ENCODE measurements at places on chromosomes 12 and 14.

DNA sequence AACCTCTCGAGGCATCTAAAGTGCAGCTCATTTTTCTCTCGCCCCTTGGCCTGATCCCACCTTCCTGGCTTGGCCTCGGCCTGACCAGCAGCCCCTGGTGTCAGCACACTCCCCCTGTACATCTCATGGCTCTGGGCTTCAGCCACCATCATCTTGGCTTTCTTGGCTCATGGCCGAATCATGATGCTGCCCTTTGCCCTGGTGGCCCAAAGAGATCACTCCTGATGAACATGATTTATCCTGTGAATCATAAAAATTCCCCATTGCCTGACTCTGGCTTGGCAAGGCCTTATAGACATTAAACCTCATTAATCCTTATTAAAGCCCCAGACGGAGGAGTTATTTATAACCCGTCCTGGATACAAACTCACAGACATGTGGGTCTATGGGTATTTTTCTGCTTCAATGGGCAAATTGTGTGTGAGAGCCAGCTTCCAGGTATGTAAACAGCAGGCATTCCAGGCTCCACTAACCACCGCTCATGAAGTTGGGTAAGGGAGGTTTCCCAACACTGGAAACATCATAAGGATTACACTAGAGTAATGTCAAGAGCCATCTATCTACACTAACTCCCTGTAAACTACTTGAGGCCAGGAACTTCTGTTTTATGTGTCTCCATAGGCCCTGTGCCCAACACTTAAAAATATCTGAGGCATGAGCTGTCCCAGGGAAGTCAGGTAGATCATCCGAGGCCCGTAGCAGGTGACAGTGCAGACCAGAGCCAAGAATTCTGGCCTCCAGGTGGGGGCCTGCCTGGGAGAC is 171.2 kb downstream of the TTC8 start:
- DNase-seq: no peak

DNA sequence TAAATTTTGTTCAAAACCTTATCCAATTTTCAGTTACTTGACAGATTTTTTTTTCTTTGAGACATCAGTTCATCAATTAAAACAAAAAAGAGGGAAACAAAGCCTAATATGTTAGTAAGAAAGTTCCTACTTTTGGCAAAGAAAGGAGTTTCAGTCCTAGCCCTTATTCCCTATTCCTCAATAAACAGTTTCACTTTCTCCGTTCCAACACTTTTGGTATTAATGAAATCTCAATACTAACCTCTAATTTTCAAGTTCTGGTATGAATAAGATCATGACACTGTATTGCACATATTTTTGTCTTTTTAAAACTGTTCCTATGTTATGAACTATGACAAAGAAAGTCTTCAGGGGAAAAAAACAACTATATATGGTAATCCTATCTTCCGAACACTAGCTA is 48.4 kb downstream of the RPS6KA5 start:
- no peak for DNase-seq

GRCh38 chr14:55109836-55110235 is 19.2 kb upstream of the LGALS3 start:
- DNase-seq: no peak

GRCh38 chr12:67658486-67658885 is 9.9 kb downstream of the DYRK2 start:
- no peak for DNase-seq

GRCh38 chr12:17652436-17652835 is 437.6 kb downstream of the RERGL start:
- no peak for DNase-seq

GRCh38 chr14:26934151-26934550 is 336.3 kb upstream of the NOVA1 start:
- no peak for DNase-seq

GRCh38 chr14:33880330-33880729 is 70.5 kb downstream of the EGLN3 start:
- DNase-seq: no peak

GRCh38 chr12:68761901-68762630 is 16.1 kb downstream of the SLC35E3 start:
- DNase-seq: no peak

GRCh38 chr12:67792185-67792584 is 143.6 kb downstream of the DYRK2 start:
- no peak for DNase-seq

DNA sequence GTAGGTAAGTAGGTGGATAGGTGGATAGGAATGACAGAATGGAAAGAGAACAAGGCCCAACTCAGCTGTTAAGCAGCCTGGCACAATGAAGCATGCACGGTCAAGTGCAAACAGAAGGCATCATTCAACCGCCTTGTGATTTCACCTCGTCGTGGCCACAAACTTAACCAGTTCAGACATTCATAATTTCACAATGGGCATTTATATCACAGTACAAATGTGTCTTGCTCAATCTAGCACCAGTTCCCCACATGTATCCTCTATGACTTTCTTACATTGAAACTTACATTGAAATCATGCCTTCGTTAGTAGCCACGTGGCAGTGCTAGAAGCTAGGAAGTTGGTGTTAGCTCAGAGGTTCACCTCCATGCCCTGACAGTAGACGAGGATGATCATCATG is 207.5 kb downstream of the ETV6 start:
- no peak for DNase-seq

DNA sequence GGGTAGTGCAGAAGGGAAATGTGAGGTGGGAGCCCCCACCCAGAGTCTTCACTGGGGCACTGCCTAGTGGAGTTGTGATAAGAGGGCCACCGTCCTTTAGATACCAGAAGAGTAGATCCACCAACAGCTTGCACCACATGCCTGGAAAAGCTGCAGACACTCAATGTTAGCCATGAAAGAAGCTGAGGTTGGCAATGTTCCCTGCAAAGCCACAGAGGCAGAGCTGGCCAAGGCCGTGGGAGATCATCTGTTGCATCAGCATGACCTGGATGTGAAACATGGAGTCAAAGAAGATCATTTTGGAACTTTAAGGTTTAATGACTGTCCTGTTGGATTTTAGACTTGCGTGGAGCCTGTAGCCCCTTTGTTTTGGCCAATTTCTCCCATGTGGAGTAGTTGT is 468.4 kb upstream of the FOXG1 start:
- DNase-seq: no peak

GRCh38 chr12:92860521-92860920 is 68.6 kb downstream of the EEA1 start:
- DNase-seq: no peak

GRCh38 chr12:31989571-31990362 is 30.6 kb downstream of the RESF1 start:
- DNase-seq: no peak

DNA sequence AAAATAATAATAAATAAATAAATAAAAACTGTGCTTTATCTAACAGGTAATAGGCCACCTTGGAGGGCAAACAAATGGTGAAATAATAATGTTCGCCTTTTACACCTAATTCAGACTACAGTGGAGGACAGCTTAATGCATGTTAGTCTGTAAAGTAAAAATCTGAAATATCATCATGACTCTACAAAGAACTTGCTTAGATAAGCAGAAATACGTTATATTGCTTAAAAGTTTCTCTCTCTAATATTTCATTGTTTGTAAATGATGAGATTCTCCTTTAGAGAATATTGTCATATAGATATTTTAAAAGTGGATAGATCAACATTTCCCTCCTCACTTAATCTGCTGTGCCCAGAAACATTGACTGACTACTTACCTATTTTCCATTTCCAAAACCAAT is 98.7 kb upstream of the PDZRN4 start:
- no peak for DNase-seq

DNA sequence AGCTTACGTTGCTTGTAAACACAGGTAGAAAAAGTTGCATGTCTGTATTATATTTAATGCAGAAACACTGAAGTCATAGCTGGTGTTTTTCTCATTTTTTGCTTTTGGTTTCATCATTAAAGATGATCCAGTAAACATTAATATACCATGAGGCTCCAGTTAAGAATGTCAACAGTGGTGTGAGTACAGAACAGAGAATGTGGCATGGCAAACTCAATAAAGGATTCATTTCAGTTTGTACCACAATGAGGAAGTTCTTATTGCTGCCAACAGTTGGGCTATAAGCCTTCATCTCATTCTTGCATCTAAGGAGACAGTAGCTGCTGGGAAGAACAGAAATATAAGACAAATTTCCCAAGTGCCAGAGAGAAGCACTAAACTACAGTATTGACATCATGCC is 72.1 kb upstream of the ST8SIA1 start:
- DNase-seq: no peak

DNA sequence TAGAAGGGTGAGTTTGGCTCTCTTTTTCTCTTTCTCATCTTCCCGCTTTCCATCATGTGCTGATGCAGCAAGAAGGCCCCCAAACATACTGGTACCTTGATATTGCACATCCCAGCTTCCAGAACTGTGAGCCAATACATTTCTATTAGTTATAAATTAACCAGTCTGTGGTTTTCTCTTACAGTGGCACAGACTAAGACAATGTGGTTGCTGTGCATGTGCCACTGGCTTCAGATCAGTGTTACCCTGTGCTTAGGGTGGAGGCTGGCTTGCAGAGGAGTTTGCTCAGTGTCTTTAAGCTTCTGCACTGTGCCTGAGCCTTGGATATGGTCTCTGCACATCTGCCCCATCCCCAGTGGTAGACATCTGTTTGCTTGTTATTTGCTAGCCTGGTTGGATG is 5.5 kb downstream of the IFI27L2 start:
- no peak for DNase-seq

DNA sequence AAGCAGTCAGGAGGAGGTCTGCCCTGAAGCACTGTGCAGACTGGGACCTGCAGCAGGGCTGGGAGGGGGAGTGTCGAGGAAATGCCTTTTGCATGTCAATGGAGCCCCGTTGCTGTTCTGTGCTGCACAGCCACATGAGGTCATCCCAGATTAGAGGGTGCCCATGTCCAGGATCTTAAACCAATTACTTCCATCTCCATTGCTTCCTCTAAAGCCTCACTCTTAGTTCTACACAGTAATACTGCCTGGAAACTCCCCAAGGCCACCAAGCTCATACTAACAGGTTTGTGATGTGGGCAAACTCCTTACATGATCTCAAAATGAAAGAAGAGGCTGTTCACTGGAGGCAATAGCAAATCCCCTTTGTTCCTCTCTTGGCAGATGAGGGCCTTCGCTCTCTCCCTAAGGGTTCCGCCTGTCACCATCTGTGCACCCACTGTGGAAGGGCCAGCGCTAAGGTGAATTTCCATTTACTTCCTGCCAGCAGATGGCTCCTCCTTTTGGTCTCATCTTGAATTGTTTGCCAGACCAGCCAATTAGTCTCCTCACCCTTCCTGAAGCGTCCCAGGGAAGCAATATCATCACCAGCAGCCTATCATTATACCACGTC is 35.4 kb upstream of the LTA4H start:
- no peak for DNase-seq

- no peak for DNase-seq
Observed at GRCh38 chr12:41061192-41061591, 126.9 kb upstream of the PDZRN4 start.

DNA sequence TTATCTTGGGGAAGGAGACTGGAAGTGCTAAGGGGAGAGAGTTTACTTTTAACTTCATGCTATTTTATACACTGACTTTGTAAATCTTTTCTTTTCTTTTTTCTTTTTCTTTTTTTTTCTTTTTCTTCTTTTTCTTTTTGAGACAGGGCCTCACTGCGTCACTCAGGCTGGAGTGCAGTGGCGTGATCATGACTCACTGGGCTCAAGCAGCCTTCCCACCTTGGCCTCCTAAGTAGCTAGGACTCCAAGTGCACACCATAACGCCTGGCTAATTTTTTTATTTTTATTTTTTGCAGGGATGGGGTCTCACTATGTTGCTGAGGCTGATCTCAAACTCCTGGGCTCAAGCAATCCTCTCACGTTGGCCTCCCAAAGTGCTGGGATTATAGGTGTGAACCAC is 294.6 kb upstream of the PRICKLE1 start:
- no peak for DNase-seq

DNA sequence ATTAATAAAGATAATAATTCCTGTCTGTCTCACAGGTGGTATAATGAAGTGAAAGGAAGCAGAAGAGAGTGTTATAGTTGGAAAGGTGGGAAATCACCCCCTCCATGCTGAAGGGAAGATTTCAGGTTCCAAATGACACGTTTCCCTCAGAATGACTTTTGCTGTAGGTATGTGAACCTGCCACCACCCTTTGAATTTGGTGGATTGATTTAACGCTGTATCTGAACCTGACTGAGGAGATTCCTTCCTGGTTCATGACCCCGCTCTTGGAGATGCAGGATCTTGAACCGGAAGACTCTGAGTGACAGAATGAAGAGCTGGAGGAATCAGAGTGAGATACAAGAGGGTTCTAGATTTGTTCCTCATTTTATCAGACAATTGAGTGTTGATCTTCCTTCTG is 20.3 kb upstream of the EMP1 start:
- DNase-seq: no peak

- DNase-seq: no peak
Observed at GRCh38 chr12:88970740-88971139, 381.6 kb downstream of the DUSP6 start.

DNA sequence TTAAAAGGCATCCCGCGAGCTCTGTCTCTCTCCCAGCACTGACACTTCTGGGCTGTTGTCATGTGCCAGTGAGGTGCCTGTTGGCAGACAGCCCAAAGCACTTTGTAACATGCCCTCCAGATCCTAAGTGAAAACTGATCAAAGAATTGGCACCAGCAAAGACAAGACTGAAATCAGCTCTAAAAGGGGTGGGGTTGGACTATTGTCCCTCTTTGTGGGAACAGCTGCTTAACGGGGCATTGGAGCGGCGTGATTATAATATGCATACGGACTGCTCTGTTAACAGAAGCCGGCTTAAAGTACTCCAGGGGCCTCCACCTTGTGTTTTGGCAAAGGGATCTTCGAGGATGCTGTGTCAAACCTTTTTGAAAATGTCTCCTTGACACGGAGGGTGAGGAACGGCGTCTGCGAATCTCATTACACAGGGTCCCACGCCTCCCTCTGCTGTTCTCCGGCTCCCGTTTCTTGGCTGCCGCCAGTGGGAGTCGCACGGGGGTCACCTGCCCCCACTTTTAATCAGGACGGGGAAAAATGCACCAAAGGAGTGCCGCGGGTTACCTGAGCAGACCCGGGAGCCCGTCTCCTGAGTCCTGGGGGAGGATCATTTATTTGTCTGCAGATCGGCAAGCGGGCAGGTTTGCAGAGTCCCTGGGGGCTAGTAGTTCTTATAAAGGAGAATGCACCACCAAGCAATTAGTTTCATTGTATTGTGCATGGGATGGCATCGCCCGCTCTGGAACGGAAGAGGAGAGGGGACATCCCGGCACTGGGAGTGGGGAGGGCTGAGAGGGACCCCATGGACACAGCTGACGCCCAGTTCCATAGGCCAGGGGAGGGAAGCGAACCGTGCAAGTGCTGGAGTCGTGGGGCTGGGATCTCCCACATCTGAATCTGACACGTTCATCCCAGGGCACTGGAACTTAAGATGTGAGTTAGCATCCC is 44.3 kb downstream of the SPRING1 start:
- DNase-seq: no peak

GRCh38 chr14:30158299-30158698 is 230.7 kb upstream of the PRKD1 start:
- DNase-seq: no peak

DNA sequence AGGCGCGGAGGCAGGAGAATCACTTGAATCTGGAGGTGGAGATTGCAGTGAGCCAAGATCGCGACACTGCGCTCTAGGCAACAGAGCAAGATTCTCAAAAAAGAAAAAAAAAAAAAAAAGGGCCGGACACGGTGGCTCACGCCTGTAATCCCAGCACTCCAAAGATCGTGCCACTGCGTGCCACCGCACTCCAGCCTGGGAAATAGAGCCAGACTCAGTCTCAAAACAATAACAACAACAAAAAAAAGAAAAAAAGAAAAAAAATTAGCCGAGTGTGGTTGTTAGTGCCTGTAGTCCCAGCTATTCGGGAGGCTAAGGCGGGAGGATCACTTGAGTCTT is 470 bp upstream of the RPL6 start:
- DNase-seq: no peak

GRCh38 chr12:73321319-73321718 is 1049.1 kb downstream of the TRHDE start:
- DNase-seq: no peak

Measured in hypothalamus (tissue), 51 donors.